ENCODE measurements at places on chromosomes 7 and 10. TPM values are rescaled to one million over a fixed set of nuclear protein-coding genes. Genes with fewer than 3 reads are reported as not detected.

DNA sequence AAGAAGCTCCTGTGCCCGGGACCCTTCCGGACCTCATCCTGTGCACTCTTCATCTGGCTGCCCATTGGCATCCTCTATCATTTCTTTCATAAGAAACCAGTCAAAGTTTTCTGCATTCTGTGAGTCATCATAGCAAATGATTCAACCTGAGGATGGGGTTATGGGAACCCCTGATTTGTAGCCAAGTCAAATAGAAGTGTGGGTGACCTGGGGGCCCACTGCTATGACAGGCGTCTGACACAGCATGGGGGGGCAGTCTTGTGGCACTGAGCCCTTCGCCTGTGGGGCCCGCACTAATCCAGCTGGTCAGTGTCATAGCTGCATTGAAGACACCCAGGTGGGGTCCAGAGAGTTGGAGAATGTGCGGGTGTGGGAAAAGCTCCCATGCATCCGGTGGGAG is 230.4 kb downstream of the USP6NL start:
- H3K4me1 ChIP-seq: no peaks in the 10 kb centered on the region
- no peak overlapping the region for H3K27ac ChIP-seq

- H3K36me3 ChIP-seq: no peaks in the 10 kb centered on the region
Observed at GRCh38 chr7:4182605-4183300, 499.3 kb upstream of the FOXK1 start.

- H3K36me3 ChIP-seq: no peaks in the 10 kb centered on the region
- no peaks in the 10 kb centered on the region for H3K27me3 ChIP-seq
- H3K4me3 ChIP-seq: no peak overlapping the region
- H3K4me1 ChIP-seq: no peaks in the 10 kb centered on the region
- no peak for DNase-seq
- H3K27ac ChIP-seq: no peak overlapping the region
Observed at GRCh38 chr10:69096045-69096444, 8.1 kb downstream of the SRGN start.

DNA sequence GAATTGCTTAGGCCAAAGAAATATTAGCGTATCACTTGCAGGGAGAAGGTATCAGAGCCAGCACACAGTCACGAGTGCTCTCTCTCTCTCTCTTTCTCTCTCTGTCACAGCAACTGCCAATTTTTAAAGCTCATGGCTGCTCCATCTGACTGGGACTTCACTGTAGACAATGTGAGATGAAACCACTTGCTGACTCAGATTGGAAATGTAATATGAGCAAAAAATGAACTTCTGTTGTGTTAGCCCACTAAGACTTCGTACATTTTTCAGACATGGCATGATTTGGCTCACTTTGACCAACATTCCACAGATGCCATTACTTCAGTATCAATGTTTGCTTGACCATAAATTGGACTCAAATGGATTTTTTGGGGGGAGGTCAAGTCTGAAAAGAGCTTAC is 68.1 kb downstream of the DGKB start:
- H3K27ac ChIP-seq: no peak overlapping the region
- H3K4me3 ChIP-seq: no peak overlapping the region
- no peak for DNase-seq
- no peaks in the 10 kb centered on the region for H3K4me1 ChIP-seq
- H3K36me3 ChIP-seq: no peaks in the 10 kb centered on the region
- no peaks in the 10 kb centered on the region for H3K27me3 ChIP-seq

DNA sequence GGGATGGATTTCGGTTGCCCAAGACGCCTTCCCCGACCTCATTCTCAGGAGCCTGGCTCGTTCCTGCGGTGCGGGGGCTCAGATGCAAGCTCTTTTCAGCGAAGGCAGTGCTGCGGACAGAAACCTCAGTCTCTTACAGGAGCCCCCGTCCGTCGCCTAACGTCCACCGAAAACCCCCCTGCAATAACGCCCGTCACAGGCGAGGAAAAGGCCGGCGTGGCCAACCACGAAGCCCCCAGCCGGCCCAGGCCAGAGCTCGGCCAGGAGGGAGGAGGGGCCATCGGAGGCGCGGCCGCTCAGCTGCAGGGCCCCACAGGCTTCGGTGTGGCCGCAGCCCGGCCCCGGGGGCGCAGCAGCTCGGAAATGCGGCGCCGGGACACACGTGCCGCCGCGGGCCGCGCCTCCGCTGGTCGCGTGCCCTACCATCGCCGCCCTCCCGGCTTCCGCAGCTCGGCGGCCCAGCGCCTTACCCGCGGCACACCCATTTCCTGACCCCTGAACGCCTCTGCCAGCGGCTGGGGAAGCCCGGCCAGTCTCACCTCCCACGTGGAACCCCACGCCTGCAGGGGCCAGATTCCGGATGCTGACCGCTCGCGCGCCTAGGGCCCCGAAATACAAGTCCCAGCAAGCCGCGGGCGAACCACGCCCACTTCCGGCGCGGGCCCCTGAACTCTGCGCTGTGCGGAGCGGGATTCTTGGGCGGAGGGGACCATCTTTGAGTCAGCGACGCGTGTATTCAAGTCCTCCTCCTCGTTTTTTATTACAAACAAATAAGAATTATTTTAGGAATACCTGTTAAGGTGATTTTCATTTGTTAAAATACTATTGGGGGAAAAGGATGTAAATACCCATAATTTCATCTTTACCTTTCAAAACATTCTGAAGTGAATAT is at the start of gene ZNF239:
Gene ZNF239 (minus strand): TSS at position 616 of the 892 bp plus-strand sequence. CDS start 16,537 bp downstream, outside the sequence.
- peaks cover 3% of the 10 kb centered on the region for H3K36me3 ChIP-seq
- no peaks in the 10 kb centered on the region for H3K27me3 ChIP-seq
- H3K4me1 ChIP-seq: peaks cover 7% of the 10 kb centered on the region
- H3K4me3 ChIP-seq: peak within 1 kb of the TSS; percentile 34
- peak; percentile 96 for DNase-seq

GRCh38 chr10:111083222-111084095 is 6.6 kb downstream of the ADRA2A start:
- H3K4me3 ChIP-seq: no peak overlapping the region
- H3K4me1 ChIP-seq: no peaks in the 10 kb centered on the region
- H3K27ac ChIP-seq: no peak overlapping the region
- H3K27me3 ChIP-seq: no peaks in the 10 kb centered on the region
- H3K36me3 ChIP-seq: no peaks in the 10 kb centered on the region
- DNase-seq: no peak

DNA sequence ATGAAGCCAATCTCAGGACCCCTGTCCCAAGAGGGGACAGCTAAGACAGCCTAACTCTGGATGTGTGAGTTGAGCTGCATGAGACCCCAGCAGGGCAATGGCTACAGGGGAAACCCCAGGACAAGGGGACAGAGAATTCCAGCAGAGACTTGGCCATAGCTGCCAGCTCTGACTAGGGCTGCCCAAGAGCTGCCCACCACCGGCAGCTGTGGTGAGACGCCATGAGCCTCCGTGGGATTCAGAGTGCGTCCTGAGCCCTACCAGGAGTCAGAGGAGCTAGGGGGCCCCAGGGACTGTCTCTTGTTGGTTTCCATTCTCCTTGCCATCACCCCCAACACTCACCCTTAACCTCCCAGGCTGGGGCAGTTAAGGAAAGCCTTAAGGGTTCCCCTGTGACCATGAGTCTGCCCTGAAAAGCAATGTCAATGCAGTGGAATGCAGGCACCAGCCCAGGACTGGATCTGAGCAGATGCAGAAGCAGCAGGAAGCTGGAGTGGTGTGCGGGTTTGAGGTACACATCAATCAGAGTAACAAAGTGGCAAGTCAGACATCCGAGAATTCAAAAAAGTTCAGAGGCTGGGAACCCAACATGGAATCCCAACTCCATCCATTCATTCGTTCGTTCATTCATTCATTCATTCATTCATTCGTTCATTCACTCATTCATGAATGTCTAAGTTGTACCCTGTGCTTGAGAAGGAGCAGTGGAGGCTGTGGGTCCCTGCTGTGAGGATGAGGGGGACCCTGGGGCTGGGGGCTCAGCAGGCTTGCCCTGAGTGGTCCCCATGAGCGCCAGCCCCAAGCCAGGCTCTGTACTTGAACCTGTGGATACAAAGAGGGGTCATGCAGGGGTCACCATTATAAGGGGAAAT is 52.9 kb downstream of the C10orf120 start:
- DNase-seq: no peak
- H3K27ac ChIP-seq: no peak overlapping the region
- no peaks in the 10 kb centered on the region for H3K36me3 ChIP-seq
- H3K4me1 ChIP-seq: no peaks in the 10 kb centered on the region

GRCh38 chr10:73589563-73590126 is 1.5 kb downstream of the USP54 start:
- H3K27ac ChIP-seq: no peak overlapping the region
- H3K36me3 ChIP-seq: no peaks in the 10 kb centered on the region
- H3K27me3 ChIP-seq: no peaks in the 10 kb centered on the region
- no peak for DNase-seq

GRCh38 chr7:17532861-17533404 is 234.5 kb downstream of the AHR start:
- no peaks in the 10 kb centered on the region for H3K4me1 ChIP-seq
- no peaks in the 10 kb centered on the region for H3K36me3 ChIP-seq
- no peaks in the 10 kb centered on the region for H3K27me3 ChIP-seq

DNA sequence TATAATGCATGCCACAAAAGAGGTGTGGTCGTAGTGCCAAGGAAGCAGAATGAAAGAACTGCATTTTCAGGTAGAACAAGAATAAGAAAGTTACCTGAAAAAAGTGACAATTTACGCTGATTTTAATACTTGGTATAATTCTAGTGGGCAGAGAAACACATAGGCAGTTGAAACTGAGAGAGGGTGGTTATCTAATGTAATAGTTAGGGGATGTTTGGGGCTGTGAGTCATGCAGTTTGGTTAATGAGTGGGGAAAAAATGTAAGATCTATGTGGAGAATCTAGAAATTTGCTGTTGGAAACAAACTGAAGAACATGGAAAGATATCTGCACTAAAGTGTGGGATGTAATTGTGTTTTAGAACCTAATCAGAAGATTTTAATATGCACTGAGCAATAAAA is 33.7 kb downstream of the ZNF37A start:
- no peak for DNase-seq
- no peak overlapping the region for H3K27ac ChIP-seq
- H3K27me3 ChIP-seq: no peaks in the 10 kb centered on the region
- H3K36me3 ChIP-seq: peaks cover 2% of the 10 kb centered on the region
- H3K4me1 ChIP-seq: no peaks in the 10 kb centered on the region

DNA sequence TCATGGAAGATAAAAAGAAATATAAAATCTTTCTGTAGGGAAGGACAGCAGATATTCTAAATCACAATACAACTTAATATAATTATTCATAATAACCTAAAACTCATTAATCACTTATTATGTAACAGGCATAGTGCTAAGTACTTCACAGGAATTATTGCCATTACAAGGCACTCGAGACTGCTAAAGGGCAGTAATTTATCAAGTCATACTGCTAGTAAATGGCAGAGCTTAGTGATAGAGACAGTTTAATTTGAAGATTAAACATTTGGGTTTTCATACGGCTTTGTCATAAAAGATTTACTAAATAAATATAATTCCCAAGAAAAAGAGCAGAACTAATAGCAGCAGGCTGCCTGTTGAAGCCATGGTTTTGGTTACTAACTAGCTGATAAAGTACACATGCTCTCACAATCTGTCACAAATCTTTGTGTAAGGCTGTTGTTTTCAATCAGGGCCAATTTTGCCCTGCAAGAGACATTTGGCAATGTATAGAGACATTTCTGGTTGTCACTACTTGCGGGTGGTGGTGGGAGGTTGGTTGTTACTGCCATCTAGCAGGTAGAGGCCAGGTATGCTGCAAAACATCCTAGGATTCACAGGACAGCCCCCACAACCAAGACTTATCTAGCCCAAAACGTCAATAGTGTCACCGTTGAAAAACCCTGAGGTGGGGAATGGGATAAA is 233.3 kb upstream of the CACNA2D1 start:
- no peaks in the 10 kb centered on the region for H3K36me3 ChIP-seq
- no peaks in the 10 kb centered on the region for H3K4me1 ChIP-seq
- no peak overlapping the region for H3K4me3 ChIP-seq
- H3K27me3 ChIP-seq: no peaks in the 10 kb centered on the region

GRCh38 chr7:49398746-49399145 is 374.7 kb upstream of the VWC2 start:
- no peaks in the 10 kb centered on the region for H3K4me1 ChIP-seq
- H3K4me3 ChIP-seq: no peak overlapping the region
- no peaks in the 10 kb centered on the region for H3K36me3 ChIP-seq
- no peaks in the 10 kb centered on the region for H3K27me3 ChIP-seq
- no peak for DNase-seq
- H3K27ac ChIP-seq: no peak overlapping the region

DNA sequence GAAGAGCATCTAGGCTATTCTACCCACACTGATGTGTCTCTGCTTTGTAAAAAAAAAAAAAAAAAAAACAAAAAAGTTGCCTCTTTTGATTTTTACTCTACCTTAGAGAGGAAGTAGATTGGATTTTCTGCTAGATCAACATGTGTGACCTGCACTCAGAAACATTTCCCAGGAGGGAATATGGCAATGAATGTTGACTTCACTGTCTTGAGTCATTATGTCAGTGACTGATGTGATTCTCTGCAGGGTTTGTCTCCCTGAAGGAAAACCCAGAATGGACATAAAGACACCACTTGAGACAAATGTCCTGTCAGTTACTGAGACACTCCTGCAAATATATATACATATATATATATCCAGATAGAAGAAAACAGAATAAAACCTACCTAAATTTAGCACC is 370.3 kb downstream of the BMPER start:
- no peak overlapping the region for H3K4me3 ChIP-seq
- H3K27me3 ChIP-seq: no peaks in the 10 kb centered on the region
- H3K27ac ChIP-seq: no peak overlapping the region
- H3K36me3 ChIP-seq: no peaks in the 10 kb centered on the region
- no peaks in the 10 kb centered on the region for H3K4me1 ChIP-seq

- no peaks in the 10 kb centered on the region for H3K4me1 ChIP-seq
- no peaks in the 10 kb centered on the region for H3K27me3 ChIP-seq
Observed at GRCh38 chr10:78523453-78523852, 489.8 kb downstream of the RPS24 start.

ACTR3C gene
- 5.2 TPM for total RNA-seq

LEP gene
- total RNA-seq: 0.97 TPM

HOXA11 gene
- not detected for total RNA-seq

CYP26C1 gene
- total RNA-seq: 0.23 TPM

ZNF316 gene
- 42.0 TPM for total RNA-seq

STOX1 gene
- total RNA-seq: 0.39 TPM

RASSF4 gene
- total RNA-seq: 26.7 TPM

CH25H gene
- 1.7 TPM for total RNA-seq

OR2A5 gene
- not detected for total RNA-seq

ZNF789 gene
- 10.5 TPM for total RNA-seq

GTF2IRD1 gene
- 10.3 TPM for total RNA-seq

POM121L12 gene
- total RNA-seq: not detected

All from aorta (tissue), 5 donors.